Daoy (cell line): ENCODE measurements at places on chromosomes 1 and 21.
A peak's percentile ranks its signal among the peaks of the same experiment; 100 is the strongest.

DNA sequence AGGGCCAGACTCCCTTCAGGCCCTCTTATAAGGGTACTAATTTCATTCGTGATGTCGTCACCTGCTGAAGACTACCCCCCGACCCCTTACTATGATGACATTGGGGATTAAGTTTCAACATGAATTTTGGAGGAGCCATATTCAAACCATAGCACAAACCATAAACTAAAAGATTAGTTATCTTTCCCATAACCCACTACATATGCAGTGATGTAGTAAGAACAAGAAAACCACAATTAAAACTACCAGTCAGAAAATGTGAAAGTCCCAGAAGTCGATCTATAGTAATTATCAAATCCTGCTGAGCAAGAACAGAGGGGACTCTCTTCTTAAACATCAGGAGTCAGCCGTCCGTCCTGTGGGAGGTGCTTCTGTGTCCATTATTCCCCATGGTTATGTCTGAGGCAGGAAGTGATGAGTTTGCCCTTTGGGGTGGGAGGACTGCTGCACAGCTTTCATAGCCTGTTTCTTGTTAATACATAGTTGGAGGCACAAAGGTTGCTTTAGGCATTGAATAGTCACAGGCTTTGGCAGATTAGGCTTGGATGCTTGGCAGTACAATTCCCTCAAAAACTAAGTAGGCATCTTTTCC, 35.9 kb upstream of the PTGFRN start:
- DNase-seq = peak; percentile 71

GRCh38 chr21:38241029-38241740, 15.6 kb upstream of the KCNJ15 start:
- peak; percentile 85 for DNase-seq

DNA sequence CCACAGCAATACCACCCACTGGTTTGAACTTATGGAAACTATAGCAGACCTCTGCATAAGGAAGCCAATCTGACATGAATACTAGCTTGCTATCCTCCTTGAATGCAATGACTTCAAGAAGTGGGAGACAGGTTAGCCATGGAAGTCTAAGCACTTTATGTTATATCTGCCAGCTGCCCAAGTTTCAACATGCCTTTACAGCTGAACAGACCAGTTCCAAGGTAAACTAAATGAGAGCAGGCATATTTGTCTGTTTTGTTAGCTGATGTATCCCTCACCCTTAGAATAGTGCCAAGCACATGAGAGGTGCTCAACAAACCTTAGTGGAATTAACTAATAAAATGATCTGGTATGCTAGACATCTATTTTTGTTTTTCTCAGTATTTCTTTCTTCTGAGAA, 65.1 kb downstream of the ALG14 start:
- DNase-seq = no peak

DNA sequence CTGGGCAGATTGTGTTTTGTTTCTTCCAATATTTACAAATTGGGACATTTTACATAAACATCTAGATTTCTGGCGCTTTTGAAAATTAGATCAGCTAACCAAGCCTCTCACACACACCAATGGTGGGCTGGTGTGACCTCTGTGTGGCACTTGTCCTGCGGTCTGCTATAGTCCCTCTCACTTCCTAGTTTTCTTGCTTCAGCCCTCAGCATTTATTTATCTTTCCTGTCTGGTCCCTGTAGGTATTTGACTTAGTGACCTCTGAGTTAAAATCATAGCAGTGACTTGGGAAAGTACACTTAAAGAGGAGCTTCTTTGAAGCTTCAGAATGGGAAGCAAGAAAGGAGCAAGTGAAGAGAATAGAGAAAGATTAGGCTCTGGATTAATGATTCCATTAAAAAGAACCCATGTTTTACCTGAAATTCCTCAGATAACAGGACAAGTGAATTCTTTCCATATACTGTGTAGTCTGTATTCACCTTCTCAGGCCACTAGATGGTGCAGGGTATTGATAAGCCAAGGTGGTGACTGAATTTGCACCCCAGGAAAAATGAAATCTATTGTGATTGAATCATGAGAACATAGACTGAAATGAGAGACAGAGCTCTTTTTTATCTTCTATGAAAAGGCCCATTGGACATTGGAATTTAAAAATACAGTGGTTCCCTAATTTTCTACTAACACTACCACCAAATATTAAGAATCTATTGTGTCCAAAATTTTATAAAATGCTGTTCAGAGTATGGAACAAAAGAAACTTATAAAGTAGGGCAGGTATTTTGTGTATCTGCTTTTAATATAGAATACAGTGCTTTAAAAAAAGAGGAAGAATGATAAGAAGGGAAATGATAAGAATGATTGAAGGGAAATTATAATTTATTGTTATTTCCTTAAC, 7.1 kb upstream of the DIPK1A start:
- no peak for DNase-seq

DNA sequence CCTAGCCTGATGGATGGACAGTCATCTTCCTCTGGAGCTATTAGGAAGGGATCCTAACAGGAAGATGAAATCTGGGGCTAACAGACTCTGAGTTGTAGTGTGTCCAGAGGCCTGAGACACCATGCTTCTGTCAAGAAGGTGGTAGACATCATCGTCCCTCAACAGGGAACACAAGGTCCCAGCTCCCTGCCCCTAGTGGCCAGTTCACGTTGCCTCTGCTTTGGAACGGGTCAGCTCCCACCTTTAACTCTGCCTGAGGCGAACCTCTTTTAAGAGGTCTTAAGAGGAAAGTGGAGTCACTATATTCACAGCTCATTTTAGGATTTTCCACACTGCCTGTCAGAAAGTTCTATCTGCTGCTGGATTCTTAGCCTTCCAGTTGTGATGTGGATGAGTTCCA, 28.3 kb downstream of the LRRC71 start:
- DNase-seq = no peak

DNA sequence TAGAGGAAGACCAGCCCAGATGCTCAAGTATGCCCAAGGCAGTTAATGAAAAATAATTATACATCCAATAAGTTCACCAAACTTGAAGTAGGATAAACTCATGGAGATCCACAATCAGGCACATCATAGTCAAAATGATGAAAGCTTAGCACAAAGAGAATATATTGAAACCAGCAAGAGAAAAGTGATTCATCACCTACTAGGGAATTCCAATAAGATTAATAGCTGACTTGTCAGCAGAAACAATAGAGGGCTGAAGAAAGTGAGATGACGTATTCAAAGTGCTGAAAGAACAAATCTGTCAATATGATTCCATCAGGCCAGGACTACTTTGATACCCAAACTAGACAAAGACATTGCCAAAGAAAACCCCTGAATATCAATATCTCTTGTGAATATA, 251.7 kb upstream of the BEND5 start:
- no peak for DNase-seq

DNA sequence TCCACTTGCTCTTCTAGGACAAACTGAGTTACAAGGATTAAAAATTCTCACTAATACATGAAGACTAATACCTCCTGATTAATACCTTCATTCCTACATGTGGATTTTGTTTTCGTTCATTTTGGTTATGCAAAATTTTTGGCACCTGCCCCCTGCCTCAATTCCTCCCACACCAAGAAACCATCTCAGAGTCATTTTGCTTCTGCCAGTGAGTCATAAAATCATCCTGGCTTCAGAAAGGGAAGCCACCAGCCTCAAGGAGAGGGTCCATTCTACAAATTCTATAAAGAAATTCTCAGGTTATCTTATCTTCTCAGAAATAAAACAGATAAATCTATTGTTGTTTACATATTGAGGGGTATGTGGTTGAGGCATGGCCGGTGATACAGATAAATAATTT, 103.2 kb upstream of the COA6 start:
- DNase-seq = no peak

GRCh38 chr1:15542388-15543250, 16.0 kb downstream of the DNAJC16 start:
- no peak for DNase-seq

- peak; percentile 88 for DNase-seq
Measured at GRCh38 chr1:25360596-25361581, 22.8 kb downstream of the TMEM50A start.

DNA sequence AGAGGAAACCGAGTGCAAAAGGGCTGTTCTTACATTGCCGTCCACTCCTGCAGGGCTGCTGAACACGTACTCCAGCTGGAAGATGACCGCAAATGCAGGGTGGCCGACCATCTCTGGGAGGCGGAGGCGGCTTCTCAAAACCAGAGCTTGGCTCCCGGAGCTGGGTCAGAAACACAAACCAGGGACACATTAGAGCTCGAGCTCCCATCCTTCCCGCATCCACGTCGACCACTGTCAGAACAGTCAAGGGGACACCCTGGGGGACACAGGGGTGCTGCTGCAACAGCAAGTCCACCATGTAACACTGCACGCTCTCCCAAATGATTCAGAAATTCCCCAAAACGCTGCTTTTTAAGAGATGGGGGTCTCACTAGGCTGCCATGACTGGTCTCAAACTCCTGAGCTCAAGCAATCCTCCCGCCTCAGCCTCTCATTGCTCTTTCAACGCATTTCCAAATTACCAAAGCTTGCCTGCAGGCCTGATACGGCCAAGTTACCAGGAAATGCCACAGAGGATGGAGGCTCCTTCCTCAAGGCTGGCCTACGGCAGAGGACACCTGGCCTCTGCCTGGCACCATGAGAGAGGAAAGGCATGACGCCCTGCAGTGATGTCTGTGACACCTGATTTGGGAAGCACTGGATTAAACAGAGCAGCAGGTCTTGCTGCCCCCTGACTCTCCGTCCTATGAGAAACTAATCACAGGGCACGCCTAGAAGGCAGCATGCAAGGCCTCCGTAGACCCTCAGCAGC, 45.0 kb downstream of the NPHP4 start:
- DNase-seq = no peak
